CD4-positive, alpha-beta T cell treated with Interleukin-6 for 4 hours (primary cell): ENCODE measurements at places on chromosomes 1 and 21.

DNA sequence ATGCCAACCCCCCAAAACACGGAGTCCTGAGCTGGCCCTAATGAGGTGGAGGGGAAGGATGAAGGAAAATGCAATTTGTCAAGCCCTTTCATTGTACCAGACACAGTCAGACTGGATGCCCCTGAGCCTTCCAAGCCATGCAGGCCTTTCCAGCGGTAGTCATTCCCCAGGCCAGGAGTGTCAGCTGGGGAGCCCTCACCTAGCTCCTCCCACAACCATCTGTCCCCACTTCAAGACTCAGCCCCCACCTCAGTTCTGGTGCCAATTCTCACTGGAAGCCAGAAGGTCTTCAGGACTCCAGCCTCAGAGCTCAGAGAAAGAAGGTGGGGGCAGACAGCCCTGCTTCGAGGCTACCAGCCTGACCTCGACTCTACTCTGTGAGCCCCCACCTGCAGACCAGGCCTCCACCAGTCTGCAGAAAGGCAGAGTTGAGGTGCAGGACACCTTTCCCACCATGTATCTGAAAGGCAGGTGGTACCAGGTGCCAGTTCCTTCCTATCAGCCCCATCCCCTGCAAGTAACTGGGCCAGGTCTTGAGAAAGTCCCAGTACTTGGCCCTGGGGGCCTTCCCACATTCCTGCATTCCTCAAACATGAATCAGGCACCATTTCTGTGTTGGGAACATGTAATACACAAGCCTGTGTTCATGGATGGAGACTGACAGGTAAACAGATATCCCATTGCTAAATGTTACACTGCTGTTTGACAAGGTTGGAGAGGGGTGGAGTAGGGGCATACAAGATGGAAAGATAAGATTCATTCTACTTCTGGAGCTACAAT is 180.6 kb upstream of the EDN2 start:
- no peak for DNase-seq

- no peak for DNase-seq
Observed at GRCh38 chr1:111227434-111227833, at the start of gene CHI3L2. Gene CHI3L2 (plus strand): TSS chr1:111227713. CDS start chr1:111227730, 17 bp downstream.

DNA sequence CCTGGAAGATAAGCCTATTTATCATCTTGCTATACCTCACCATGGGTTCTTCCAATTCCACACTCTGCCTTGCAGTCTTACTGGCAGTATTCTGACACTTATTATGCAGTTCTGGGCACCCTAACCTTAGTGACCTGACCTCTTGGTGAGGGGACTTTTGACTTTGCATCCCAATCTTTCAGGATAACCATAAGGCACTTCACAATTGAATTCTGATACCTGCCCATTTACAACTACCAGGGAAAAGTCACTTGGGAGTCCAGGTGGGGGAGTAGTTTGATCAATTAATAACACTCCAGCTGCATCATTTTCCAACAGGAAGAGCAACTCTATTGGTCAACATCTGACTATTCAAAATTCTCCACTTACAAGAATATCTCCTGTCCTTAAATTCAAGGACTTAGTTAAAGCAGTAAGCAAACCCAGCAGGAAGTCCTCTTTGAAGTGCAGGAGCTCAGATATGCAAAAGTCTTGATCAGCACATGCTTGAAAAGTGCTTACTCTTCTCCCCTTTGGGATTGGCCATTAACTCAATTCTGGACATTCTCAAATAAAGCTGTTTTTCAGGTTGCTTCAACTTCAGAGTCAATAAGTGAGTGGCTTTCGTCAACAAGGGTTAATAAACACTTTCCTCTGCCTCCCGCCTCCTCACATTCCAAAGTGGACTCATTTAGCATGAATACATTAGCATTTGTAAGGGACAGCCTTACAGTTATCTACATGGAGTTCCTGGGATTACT is 177.4 kb upstream of the NRIP1 start:
- no peak for DNase-seq

- no peak for DNase-seq
Observed at GRCh38 chr21:37168666-37169065, 95.6 kb downstream of the TTC3 start.

DNA sequence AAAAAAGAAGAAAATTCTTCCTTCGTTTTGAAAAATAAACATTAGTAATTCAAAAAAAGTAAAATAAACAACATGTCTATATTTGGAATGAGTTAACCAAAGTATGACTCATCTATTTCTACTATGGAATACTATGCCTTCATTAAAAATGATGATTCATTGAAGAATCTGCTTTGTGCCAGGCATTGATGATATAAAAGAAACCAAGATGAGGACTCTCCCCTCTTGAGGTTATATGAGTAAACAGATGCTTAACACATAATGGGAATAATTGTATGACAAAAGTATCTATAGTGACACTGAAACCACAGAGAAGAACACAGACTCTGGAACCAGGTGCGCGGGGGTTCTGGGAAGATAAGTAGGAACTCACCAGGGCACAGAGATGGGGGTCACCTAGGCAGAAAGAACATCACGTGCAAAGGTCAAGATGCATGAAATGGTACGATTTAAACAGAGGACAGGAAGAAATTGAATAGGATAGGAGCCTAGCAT is 18.8 kb downstream of the ELF3 start:
- DNase-seq: no peak

- DNase-seq: no peak
Observed at GRCh38 chr1:229479660-229480399, 28.3 kb downstream of the NUP133 start.

DNA sequence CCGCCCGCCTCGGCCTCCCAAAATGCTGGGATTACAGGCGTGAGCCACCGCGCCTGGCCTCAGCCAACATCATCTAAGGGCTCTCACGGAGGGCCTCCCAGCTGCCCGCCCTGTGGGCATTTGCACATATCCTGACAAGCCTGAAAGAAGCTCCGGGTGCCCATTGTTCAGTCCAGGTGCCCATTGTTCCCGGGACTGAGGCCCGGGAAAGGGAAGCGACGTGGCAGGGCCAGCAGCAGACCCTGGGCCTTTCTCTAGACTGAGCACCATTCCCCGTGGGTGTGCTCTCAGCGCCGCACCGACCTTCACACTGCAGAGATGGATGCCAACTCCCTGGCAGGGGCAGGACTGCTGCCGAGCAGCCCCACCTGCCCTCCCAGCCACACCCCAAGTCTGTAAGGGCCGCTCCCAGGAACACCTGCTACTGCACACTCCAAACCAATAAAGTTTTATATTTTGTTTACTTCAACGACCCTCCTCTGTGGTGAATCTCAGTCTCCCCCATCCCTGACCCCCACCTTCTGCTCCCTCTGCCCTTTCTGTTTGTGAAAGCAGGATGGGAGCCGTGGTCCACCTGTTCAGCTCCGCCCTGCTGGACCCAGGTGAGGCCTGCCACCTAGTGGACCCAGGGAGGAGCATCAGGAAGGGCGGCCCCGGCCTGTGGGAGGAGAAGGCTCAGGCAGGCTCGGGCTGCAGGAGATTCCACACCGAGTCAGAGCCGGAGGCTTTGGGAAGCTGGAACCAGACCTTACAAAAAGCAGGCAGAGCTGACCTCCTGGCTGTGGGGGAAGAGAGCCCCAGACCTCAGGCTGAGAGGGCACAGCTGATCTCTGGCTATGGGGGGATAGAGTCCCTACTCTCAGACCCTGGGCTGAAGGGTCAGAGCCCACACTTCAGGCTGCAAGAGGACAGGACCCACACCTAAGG is 1.1 kb upstream of the TMEM82 start:
- DNase-seq: peak; percentile 77
